ENCODE measurements at places on chromosomes 16 and 17. TPM values are rescaled to one million over a fixed set of nuclear protein-coding genes. Genes with fewer than 3 reads are reported as not detected.

AFMID gene
- 15.0 TPM for total RNA-seq

NPIPA8 gene
- total RNA-seq, result 8.4 TPM

PLLP gene
- 20.9 TPM for total RNA-seq

CCDC40 gene
- total RNA-seq, result 2.1 TPM

Measured in foreskin keratinocyte (primary cell).